Body of pancreas (tissue), 4 donors: ENCODE measurements at places on chromosomes 3 and 15.

GRCh38 chr3:152104847-152105415 is 163.8 kb upstream of the MBNL1 start:
- DNase-seq: no peak

DNA sequence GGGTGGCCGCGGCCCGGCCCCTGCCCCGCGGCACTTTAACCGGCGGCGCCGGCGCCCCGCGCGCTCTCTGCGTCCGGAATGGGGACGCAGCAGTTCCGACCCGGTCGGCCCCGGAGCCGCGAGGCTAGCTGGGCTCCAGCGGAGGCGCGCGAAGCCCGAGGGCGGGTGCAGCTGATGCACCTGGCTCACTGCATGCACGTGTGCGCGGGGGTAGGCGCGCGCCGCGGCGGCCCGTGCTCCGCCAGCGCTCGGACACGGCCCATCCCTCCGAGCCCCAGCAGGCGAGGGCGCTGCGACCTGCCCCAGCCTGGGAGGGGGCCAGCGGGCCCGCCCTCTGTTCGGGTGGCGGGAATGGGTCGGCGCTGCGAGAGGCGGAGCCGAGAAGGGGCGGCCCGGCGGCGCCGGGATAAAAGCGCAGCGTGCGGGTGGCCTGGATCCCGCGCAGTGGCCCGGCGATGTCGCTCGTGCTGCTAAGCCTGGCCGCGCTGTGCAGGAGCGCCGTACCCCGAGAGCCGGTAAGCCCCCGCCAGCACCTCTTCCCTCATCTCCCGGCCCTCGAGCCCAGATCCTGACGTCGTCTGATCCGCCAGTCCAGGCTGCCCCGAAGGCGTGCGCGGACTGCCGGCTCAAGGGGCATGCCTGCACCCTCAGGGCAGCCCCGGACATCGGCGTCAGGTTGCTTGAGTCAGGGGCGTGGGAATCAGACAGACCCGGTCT is at the start of the genes CHDH and IL17RB:
Gene CHDH, minus strand, starts transcription at position 286 of the 717 bp plus-strand sequence. CDS start 22,411 bp downstream, outside the sequence.
Gene IL17RB, plus strand, starts transcription at position 435 of the 717 bp plus-strand sequence. Its CDS starts 21 bp downstream, at position 456.
- peak; percentile 92 for DNase-seq

- no peak for DNase-seq
These were observed 25.0 kb downstream of the GLB1 start for GRCh38 chr3:33071946-33072345.

DNA sequence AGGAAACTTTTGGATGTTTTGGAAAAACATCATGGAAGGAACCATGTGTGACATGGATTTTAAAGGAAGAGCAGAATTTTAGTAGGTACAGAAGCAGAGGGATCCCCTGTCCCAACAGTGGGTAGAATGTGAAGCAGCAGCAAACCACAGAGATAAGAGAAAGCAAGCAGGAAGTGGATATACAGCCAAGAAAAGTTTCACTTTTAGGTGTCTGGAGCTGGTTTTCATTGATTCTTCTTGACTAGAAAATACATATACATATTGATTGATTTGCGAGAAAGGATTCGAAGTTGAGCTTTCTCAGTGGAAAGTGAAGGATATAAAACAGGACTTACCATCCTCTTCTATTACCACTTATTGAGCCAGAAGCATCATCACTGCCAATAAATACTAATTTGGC is 133.5 kb downstream of the KCNMB2 start:
- no peak for DNase-seq

- DNase-seq: no peak
These were observed 68.0 kb downstream of the FNDC3B start for GRCh38 chr3:172107403-172107802.

- peak; percentile 54 for DNase-seq
These were observed 256.6 kb upstream of the ROPN1 start for GRCh38 chr3:124248471-124249028.

- no peak for DNase-seq
These were observed 1441.5 kb downstream of the OTOL1 start for GRCh38 chr3:162938083-162938482.

- no peak for DNase-seq
These were observed 7.4 kb downstream of the ZIC4 start for GRCh38 chr3:147398813-147399534.

GRCh38 chr3:149174901-149175300 is 45.5 kb downstream of the HPS3 start:
- no peak for DNase-seq

DNA sequence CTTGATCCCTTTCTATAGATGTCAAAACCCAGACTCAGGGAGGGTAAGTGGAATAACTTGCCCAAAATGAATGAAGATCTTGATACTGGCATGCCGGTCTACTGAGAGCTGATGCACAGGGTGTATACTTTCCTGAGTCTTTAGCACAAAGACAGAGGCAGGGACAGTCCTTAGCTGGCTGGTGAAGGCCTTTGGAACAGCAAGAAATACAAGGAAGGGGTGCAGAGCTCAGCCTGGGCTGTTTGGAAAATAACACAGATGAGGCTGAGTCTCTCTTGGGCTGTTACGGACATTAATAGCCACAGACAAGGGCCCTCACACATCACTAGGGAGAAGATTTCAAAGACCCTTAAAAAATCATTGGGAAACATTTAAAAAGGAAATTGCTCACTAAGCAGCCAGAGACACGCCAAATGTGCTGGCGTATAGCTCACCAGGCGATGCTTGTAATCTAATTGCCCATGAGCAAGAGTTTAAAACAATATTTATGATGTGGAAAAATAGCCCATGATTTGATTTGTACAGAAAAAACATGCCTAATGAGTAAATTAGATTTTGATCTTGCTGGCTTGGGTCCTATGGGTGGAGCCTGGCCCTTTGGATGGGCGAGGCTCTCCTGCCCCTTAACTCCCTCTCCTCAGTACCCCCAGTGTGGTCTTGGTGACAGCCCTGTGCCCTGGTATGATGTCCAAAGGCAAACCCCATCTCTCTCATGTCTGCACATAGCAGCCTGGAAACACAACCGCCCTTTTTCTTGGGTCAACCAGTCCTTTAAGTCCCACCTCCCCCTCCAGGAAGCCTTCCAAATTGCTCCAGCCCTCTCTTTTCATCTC is 81.8 kb upstream of the MRPS22 start:
- DNase-seq: no peak

- no peak for DNase-seq
These were observed 15.4 kb downstream of the IDH2 start for GRCh38 chr15:90086868-90087268.

DNA sequence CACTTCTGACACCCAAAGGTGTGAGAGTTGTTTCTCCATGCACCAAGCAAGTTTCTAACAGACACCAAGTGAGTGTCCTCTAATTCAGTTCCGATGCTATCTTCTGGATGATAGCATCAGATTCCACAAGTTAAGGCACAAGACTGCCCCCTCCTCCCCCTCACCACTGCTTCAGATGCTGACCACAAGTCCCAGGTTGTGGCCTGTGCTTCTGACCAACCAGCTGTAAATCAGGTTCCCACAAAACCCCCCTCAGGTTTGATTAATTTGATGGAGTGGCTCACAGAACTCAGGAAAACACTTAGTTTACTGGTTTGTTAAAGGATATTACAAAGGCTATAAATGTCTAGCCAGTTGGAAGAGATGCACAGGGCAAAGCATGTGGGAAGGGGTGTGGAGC is 7.0 kb upstream of the PLA1A start:
- no peak for DNase-seq

GRCh38 chr3:38644016-38644661 is 5.3 kb downstream of the SCN5A start:
- no peak for DNase-seq

- no peak for DNase-seq
These were observed 29.7 kb downstream of the SLC4A7 start for GRCh38 chr3:27454461-27454860.

GRCh38 chr15:86942285-86942684 is 862.6 kb downstream of the AGBL1 start:
- no peak for DNase-seq

GRCh38 chr3:191593486-191593885 is 132.5 kb downstream of the PYDC2 start:
- DNase-seq: no peak

DNA sequence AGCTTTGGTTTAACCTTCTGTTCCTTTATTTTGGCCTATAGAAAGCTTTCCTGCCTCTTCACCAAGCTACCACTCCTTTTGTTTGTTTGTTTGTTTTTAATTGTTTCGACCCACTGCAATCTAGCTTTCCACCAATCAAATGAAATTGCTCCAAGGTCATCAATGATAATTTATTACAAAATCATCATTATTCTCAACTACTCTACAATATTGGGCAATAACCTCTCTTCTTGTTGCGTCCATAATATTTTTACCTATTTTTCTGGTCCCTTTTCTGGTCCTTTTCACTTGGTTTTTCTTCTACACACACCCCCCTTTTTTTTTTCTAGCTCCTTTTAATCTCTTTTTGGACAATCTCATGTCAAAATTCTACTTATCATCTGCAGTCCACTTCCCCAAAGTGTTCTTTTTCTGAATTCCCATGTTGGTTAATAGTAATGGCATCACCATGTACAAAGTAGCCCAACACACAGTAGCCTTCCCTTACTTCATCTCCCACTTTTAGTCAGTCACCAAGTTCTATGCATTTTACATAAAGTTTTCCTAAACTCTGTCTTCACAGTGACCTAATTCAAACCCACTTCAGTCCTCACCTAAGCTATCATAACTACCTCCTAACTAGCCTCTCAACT is 11.0 kb upstream of the ANKRD28 start:
- DNase-seq: no peak

- no peak for DNase-seq
These were observed 718 bp downstream of the BNIP2 start for GRCh38 chr15:59688423-59688781.

DNA sequence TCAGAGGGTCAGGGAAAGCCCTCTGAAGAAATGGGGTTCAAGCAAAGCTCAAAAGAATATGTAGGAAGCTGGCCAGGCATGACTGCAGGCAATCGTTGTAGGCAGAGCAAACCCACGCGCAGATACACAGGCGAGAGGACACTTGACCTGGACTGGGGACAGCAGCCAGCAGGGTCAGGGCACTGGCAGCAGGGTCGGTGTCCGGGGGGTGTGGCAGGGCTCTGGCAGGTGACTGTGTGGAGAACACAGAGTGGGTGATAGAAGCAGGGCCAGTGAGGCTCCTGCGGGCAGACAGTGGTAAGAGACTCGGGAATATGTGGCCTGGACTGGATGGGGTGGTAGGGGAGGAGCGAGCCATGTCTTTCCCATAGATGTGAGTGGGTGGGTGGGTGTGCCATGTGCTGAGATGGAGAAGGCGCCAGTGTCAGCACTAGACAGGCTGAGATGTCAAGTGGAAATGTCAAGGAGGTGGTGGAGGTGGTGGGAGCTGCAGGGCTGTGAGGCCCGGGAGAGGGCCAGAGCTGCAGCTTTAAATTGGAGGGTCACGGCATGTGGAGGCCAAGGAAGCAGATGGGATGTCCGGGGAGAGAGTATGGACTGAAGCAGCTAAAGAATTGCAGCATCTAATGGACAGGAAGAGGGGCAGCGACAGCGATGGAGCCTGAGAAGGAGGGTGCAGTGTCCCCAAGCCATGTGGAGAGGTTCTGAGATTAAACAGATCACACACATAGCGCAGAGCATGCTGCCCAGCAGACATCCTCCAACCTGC is 13.4 kb downstream of the TMEM43 start:
- DNase-seq: no peak

DNA sequence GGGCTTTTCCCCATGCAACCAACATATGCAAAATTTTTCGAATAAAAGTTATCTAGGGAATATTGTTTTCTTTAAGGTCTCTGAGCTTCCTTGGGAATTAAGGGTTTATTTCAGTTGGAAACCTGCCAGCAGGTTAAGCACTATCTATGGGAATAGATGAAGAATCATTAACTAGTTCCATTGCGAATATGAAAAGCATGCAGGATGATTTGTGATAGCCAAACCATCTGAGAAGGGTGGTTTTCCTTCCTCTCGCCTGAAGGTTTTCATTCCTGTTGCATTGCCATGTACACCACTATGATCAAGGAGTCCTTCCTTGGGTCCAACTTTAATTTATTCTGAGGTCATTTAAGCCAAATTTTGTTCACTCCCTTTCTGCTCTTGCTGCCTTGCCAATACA is 184.9 kb downstream of the NR2F2 start:
- no peak for DNase-seq
